ENCODE measurements at places on chromosomes 3 and 15.

- DNase-seq = no peak
Measured at GRCh38 chr3:45017821-45018220, 8.3 kb upstream of the CLEC3B start.

DNA sequence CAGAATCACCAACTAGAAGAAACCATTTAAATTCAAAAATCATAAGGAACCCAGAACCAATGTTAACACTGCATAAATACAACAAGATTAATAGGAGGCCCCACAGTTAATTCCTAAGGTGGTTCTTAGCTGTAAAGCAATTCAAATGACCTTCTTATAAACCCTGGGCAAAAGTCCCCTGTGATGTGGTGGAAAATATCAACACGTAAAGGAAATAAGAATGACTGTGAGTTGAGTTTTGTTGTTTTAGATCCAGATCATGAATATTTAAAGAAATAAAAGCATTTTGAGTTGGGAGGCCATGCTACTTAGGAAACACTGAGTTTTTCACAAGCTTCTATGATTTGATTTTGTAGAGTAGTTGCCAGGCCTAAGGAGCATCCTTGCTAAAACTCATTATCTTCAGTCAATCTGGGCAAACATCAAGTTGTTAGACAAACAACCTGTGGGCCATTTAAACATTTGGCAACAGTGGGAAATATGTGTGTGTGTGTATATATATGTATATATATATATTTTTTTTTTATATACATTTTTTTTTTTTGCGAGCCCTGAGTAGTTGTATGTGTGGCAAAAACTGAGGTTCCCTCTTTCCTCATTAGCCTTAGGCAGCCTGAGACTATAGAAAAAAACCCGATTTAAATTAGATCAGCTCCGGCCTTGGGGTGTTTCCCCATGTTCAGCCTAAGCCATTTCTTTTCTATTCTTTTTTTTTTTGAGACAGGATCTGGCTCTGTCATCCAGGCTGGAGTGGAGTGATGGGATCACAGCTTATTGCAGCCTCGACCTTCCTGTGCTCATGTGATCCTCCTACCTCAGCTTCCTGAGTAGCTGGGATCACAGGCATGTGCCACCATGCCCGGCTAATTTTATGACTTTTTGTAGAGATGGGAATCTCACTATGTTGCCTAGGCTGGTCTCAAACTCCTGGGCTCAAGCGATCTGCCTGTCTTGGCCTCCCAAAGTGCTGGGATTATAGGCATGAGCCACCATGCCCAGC, 8.0 kb upstream of the PXK start:
- peak; percentile 86 for DNase-seq

- DNase-seq = no peak
Measured at GRCh38 chr3:27827041-27827440, 104.9 kb upstream of the EOMES start.

DNA sequence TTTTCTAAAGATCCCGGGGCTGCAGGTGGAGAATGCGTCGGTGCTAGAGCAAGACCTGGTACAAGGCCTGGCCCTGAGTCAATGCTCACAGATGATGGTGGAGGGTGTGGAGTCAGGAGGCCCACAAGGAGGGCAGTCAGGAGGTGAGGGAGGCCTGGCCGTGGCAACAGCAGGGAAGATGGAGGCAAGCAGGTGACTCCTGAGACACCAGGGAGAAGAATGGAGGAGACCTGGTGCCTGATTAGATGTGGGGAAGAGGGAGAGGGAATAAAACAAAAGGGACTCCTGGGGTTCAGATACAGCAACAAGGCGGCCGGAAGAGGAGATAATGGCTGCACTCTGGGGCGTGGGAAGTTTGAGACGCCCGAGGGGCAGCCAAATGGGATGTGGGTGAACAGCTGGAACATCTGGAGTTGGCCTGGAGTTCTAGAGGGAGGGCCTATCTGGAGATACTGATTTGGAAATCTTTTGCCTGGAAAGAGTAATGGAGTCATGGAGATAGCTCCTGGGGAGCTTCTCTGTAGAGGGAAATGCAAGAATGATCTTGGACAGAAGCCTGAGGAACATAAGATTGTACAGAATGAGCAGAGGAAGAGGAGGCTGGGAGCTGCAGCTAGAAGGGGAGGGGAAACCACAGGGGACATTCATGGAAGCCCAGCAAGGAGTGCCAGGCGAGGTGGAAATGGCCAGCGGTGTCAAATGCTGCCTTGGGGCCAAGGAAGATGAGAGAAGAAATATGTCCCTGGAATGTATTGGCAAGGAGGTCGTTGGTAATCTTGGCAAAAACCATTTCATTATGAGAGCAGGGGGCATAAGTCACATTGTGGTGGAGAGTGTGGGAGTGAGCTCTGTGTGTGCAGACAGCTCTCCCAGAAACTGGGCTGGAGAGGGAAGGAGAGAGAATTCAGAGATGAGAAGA, 67.5 kb upstream of the CORO2B start:
- no peak for DNase-seq

DNA sequence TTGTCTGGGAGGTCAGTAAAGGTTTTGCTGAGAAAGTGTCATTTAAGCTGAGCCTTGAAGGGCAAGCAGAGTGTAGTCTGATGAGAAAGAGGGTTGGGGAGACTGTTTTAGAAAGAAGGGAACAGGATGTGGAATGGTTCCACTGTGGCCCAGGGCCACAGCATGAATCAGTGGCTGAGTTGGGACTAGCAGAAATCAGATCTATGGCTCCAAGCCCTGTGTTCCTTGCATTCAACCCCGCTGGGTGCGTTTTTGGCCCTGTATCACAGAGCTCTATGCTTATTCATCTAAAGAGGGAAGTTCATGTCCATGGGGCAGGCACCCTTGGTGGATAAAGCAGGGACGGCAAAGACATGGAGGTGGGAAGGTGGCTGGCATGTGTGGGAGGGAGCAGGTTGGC, 151.3 kb downstream of the CACNA1D start:
- DNase-seq = no peak

- no peak for DNase-seq
Measured at GRCh38 chr3:125322166-125322565, 53.0 kb downstream of the ZNF148 start.

- DNase-seq = no peak
Measured at GRCh38 chr3:95434491-95434890, 1371.6 kb downstream of the NSUN3 start.

DNA sequence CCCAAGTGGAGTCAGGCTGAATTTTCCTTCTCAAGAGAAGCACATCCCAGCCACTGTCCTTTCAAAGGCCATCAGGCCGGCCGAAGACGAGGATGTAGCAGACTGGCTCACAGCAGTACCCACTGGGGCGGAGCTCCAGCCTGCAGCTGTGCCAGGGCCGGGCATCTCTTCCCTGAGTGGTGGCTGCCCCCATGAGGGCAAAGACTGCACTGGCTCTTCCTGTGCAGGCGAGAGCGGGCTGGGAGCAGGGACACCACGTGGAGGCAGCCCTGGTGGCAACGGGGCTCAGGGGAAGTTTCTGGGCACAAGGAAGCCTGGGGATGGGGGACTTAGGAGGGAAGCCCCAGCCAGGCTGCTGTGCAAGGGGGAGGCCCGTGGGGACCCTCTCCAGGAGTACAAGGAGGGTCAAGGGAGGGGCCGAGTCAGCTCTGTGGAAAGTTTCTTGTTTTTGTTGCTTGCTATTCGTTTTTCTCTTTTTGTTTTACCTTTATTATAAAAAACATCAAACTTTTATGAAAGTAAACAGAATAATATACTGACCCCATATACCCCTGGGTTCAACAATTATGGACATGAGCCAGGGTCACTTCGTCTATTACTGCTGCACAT, 66.1 kb downstream of the RPN1 start:
- peak; percentile 90 for DNase-seq

GRCh38 chr3:151460774-151461450, at the start of gene IGSF10:
TSS of gene IGSF10 (minus strand) at chr3:151461061. CDS start at chr3:151458709, 2,352 bp downstream.
- no peak for DNase-seq

DNA sequence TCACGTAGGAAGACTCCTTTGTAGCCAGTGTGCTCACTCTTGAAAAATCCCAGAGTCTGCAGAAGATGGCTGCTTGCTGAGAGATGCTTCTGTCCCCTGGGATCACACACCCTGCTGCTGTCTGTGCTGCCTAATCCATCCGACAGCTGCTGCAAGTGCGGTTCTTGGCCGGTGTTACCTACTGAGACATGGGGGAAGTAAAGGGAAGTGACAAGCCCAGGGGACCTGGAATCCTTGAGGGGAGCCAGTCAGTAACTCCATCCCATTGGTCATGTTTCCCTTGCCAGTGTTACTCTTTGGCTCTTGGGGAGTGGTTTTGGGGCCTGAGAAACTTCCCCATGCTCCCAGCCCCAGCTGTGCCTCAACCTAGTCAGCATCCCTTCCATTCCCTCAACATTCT, 8.3 kb upstream of the CPNE9 start:
- DNase-seq = no peak

GRCh38 chr15:28114721-28115622, 15.9 kb upstream of the OCA2 start:
- DNase-seq = no peak

DNA sequence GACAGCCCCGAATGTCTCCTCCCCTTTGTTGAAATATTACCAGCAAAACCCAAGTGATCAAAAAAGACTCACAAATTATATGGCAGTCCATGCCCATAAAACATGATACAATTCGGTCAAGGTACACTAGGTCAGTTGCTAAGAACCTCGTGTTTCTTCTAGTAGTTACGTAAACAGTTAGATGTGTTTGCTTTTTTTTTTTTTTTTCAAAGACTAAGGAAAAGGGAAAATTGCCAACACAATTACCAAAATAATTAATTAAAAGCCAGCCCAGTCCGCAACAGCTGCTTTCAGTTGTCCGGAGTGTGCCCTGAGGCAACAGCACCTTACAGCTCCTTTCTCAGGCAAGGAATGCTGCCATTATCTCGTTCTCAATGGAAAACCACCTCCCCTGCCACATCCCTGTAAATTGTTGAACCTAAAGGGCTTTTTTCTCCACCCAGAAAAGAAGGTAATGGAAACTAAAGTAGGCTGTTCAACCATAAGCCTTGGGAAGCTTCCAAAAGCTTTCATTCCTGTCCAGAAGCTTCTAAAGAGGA, 129.2 kb upstream of the TSC22D2 start:
- no peak for DNase-seq

DNA sequence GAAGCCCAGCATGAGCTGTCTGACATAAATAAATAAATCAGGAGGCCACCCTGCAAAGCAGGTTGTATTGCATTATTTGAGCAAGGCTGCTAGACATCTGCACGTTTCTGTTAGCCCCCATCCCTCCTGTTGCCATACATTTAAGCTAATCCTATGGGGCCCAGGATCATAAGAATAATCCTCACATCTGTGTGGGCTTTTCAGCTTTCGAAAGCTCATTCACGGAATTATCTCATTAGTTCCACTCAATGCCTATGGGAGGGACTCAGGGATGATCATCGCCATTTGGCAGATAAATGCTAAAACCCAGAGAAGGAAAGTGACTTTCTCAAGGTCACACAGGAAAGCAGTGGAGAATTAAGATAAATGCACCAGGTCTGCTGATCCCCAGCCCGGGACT, 123.4 kb downstream of the TLE3 start:
- no peak for DNase-seq

- DNase-seq = no peak
Measured at GRCh38 chr3:172132721-172133311, 93.4 kb downstream of the FNDC3B start.

- no peak for DNase-seq
Measured at GRCh38 chr15:101028772-101029438, 109.7 kb downstream of the LRRK1 start.

DNA sequence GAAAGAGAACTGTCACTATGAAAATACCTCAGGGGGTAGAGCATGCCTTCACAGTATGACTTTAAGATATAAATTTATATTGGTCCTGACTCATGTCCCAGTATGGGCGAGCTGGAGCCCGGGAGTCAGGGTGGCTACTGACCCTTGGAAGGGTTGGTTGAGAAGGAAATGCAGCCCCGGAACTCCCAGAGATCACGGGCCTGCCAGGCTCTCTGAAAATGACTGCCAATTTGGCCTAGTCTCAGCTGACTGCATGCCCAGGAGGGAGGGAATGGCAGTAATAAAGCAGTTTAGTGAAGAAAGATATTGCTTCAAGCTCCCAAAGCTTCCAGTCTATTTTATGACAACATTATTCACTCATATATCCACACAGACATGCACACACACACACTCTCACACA, 299.0 kb downstream of the NR2F2 start:
- DNase-seq = no peak

DNA sequence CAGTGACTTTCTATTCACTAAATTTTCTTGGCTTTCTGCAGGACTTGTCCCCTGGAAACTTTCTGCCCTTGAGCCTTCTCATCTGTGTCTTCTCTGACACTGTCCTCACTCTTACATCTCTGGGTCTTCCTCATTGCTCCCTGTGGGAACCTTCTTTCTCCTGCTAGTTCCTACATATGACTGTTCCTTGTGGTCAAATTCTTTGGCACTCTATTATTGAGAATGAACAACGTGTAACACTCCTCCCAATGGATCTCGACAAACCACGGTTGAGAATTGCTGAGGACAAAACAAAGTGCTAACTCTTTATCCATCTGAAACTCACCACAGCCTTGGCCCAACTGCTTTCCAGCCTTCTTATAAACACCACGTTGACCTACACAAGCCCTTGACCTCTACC, 3.5 kb upstream of the FAM81A start:
- DNase-seq = no peak

Data from T47D (cell line).